ENCODE measurements at places on chromosomes 6 and 20.

- no peak for DNase-seq
Measured at GRCh38 chr6:114718186-114718585, 375.4 kb upstream of the HS3ST5 start.

DNA sequence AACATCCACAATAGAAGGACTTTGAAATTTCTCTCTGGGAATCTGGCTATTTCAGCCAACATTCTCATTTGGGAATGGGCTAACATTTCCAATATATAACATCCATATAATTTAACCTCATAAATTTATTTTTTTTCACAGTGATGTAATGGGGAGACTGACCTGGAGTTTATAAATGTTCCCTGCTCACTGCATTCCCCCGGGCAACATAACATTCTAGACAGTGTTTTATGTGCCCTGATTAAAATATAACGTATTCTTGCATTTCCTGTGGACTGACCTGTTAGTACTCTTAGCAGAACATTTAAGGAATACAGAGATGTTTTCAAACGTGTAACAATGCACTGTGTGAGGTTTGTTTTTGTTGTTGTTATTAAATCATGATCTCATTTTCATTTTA is 20.9 kb downstream of the TSHZ2 start:
- no peak for DNase-seq

DNA sequence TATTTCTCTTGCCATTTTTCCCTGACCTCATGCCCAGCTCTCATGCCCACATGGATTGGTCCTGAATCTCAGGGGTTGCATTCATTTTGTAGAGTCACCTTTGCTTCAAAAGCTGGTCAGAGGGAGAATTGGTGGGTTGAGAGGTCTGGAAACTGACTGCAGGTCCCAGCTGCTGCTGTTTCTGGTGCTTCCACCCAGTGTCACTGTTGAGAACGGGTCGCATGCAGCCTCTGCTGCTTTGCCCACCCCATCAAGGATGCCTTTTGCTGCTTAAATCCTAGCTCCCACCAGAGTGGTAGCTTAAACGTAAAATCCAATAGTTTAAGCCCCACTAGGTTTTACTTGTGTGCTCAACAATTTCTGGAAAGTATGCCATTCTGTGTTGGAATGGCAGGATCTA is 211.4 kb upstream of the TSHZ2 start:
- no peak for DNase-seq

DNA sequence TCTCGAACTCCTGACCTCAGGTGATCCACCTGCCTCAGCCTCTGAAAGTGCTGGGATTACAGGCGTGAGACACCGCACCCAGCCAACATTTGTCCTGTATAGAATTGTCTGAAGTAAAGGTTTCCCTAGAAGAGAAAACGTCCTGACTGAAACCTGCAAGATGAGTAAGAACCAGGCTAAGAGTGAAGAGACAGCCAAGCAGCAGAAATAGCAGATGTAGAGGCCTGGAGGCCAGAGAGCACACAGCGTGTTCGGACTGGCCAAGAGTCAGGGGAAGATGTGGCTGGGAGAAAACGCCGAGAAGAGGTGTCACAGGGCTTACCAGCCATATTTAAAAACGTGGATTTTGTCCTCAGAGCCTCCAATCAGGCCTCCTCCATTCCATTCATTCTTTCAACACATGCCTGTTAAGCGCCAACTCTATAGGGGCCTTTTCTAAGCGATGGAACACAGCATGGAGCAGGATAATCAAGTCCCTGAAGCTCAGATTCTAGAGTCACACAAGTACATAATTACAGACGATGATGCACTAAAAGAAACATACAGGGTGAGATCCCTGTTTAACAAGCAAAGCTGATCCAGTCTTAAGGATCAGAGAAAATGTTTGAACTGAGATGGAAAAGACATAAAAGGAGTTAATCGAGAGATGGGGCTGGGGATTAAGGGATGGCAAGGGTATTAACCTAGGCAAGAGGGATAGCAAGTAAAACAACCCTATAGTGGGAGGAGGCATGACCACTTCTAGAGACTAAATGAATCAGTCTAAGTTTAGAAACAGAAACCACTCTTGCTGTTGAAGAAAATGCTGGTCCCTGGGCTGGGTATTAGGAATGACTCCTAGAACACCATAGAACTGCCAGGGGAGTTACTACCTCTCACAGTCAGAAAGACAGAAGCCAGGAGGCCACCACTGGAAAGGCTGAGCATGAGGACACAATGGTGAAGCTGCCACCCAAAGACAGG is 4.8 kb downstream of the ZCCHC3 start:
- DNase-seq = no peak

- DNase-seq = no peak
Measured at GRCh38 chr6:10561611-10562199, 40.6 kb downstream of the GCNT2 start.

DNA sequence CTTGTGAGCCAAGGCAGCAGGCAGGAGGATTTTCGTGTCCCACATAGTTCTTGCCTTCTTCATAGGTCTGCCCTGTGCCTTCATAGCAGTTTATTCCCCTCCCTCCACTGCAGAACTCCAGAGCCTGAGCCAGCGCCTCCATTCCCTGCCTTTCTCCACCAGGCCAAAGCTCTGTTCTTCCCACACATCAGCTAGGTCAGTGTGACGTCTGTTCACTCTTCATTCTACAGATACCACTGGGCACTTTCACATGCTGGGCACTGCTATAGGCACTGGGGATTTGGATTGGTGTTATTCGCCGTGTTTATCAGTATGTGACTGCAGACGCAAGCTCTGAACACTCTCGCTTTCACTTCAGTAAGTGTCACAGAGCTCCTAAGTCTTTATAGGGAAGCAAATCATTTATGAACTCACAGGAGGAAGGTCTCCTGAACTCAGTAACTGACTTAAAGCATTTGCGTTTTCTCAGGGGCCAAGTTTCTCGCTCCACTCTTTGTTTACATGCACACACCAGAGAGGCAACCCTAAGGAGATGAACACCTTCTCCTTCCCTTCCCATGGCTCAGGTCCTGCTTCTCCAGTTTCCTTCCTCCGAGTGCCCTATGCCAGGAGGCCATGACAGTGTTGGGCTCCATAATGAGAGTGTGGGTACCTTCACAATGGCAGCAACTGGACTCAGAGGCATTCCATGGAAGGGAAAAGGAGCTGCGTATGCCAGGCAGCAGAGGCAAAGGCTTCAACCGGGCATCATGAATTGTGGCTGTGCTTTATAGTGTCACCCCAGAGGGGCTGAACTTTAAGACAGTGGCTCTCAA is 6.3 kb upstream of the APMAP start:
- peak; percentile 31 for DNase-seq

DNA sequence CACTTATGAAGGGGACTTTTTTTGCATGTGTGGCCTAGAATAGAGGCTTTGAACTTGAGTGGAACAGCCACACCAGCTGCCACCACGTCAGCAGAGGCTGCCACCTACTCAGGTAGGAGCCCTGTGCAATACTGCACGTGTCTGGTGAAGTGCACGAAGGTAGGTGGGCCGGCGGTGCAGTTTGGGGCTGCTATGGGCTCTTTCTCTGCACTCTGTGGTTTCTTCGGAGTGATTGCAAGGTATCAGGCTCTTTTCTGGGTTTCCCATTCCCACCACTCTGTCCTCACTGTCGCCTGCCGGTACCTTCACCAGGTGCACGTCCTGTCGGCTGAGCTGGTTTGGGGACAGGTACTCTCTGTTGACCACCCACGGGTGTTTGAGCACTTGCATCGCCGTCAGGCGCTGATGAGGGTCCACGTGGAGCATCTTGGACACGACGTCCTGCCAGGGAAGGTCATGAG is 30.8 kb upstream of the MPC1 start:
- DNase-seq = no peak

GRCh38 chr6:52552278-52552643 is 24.6 kb downstream of the TRAM2 start:
- no peak for DNase-seq

DNA sequence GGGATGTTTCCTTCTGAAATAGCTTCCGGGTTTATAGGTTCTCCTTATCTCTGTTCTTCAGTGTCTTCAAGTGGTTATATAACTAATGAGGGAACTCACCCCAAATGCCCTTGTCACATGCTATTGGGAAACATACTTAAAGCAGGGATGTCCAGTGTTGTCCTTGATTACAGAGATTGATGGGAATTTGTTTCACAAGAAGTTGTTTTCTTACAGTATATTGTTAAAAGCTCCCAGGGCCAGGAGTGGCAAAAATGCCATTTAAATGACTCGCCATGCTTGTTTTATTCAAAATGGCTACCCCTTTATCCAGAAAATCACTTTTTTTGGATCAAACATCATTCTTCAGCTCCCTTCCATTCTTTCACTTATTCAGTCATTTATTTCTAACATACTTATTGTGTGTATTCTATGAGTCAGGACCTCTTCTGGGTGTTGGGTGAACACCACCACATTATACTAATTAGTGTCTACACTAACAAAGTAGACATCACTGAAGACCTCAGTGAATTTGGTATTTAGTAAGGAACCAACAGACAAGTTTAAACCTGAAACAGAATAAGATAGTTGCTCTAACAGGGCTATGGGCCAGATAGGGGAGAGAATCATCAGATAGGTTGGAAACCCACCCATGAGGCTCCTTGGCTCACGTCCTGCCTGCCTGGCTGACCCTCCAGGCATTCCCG is 791.1 kb downstream of the MAFB start:
- peak; percentile 55 for DNase-seq

DNA sequence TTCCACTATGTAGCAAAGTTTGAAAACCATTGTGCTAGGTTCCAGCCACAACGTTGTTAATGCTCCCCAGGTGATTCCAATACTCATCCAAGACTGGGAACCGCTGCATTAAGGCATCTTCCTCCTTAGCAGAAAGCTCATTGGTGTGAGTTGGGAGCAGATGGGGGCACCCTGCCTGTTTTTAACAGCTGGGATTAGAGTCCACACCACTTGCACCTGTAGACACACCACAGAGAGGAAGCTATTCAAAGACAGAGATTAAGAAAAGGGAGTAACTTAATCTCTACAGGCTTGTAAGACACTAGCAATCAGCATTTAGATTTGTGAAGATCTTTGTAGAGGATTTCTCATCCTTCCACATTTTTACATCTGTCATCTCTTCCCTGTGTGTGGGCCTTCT is 333.9 kb upstream of the SOX4 start:
- DNase-seq = no peak

- DNase-seq = no peak
Measured at GRCh38 chr20:62235001-62235776, 3.1 kb upstream of the OSBPL2 start.

GRCh38 chr6:44007818-44008621 is 119.2 kb downstream of the MRPL14 start:
- DNase-seq = no peak

- peak; percentile 30 for DNase-seq
Measured at GRCh38 chr6:105941621-105942412, 144.3 kb upstream of the PRDM1 start.

GRCh38 chr6:57262901-57263694 is 41.0 kb upstream of the RAB23 start:
- DNase-seq = peak; percentile 97

GRCh38 chr6:109052018-109052651 is 42.5 kb downstream of the SESN1 start:
- no peak for DNase-seq

- DNase-seq = no peak
Measured at GRCh38 chr6:124868481-124868880, 93.8 kb upstream of the RNF217 start.

GRCh38 chr6:24428615-24429014 is 25.9 kb downstream of the MRS2 start:
- peak; percentile 62 for DNase-seq

DNA sequence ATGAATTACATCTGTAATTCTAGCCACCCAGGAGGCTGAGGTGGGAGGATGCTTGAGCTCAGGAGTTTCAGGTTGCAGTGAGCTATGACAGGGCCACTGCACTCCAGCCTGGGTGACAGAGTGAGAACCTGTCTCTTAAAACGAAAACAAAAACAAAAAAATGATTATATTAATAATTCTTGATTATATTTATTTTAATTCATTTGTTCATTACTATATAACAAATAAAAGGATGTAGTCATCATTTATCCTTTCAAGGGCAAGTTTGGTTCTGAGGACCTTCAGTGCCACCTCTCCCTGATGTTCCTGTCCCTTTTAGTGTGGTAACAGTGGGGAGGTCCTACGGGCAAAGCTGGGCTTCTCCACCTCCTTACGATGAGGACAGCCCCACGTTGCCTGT is 167.1 kb upstream of the SCGN start:
- DNase-seq = no peak

- no peak for DNase-seq
Measured at GRCh38 chr6:114955363-114955762, 612.5 kb upstream of the HS3ST5 start.

- DNase-seq = peak; percentile 94
Measured at GRCh38 chr6:37134036-37134395, 35.9 kb upstream of the PIM1 start.

GRCh38 chr20:62308102-62308822 is 5.5 kb downstream of the ADRM1 start:
- no peak for DNase-seq

DNA sequence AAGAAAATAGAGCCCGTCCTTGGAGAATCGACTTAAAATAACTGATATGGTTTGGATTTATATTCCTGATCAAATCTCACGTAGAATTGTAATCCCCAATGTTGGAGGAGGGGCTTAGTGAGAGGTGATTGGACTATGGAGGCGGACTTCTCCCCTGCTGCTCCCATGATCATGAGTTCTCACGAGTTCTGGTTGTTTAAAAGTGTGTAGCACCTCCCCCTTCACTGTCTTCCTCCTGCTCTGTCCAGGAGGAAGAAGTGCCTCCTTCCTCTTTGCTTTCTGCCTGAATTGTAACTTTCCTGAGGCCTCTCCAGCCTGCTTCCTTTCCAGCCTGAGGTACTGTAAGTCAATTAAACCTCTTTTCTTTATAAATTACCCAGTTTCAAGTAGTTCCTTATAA is 529.2 kb downstream of the HAO1 start:
- DNase-seq = no peak

- DNase-seq = no peak
Measured at GRCh38 chr6:93177438-93177837, 241.9 kb downstream of the EPHA7 start.

GRCh38 chr20:14691994-14692393 is 354.6 kb upstream of the FLRT3 start:
- DNase-seq = no peak

DNA sequence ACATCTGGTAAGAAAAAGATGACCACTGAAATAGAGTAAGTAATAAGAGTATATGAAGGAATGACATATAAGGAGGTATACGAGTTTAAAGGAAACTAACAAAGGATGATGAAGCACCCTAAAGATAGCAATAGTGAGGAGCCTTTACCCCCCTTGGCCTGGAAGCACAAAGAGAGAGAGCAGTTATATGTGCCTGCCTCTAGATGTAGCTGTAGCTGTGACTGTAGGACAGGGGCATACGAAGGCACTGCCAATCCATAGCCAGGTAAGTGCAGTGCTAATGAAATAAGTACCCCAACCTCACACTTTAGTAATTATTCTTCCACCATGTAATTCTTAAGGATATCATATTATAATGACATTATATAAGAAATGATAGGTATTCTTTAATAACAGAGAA is 90.1 kb upstream of the FKBP1C start:
- no peak for DNase-seq
